ENCODE measurements at places on chromosomes 1 and 21.

DNA sequence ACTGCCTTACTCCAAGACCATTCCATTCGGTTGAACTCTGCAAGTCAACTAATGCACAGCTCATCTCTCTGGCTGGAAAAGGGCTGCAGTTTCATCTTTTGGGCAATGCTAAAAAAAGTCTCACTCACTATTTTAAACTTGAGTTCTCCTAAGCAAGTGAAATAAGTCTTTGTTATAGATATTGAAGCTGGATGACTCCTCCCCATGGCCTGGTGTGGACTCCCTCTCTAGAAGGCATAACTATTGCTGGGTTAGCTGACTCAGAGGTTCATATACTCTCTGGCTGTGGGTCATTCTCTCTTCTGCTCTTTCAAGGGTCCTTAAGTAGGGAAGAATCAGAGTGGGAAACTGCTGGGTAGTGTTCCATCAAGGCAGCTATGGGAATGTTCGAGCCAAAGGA, 88.0 kb downstream of the XCL2 start:
- no peak for DNase-seq

DNA sequence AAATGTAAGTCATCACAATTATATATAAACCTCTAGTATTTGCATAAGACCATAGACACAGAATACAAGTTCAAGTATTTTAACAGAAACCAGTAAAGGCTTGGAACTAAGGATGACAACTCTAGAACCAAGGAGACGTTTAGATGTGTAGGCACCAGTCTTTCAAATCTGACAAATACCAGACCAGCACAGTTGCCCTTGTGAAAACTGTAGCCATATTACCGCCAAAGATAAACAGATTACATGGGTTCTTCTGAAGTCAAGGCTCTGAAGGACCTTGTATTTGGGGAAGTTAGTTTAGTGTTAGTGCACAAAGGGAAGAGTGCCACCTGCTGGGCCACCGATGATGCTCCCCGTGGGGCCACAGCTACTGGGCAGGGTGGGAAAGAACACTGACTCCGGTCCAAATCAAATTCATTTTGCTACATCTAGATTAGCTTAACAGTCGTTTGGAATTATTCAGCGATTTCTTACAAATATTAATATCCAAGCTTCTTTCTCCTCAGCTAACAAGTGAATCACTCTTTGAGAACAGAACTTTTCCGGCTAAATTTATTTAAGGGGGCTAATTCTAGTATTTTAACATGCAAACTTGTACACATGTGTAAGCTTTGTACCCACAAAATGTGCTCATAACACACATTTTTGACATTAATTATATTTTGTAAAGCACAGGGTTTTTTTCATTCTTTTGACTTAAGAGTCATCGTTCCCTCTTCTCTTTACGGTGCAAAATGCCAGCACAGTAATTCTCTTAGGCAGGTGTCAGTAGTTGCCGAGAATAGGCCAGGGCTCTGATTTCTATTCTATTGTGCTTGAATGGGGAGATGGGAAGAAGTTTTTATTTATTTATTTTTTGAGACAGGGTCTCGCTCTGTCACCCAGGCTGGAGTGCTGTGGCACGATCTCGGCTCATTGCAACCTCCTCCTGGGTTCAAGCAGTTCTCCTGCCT, 8.0 kb upstream of the NIBAN1 start:
- peak; percentile 82 for DNase-seq

DNA sequence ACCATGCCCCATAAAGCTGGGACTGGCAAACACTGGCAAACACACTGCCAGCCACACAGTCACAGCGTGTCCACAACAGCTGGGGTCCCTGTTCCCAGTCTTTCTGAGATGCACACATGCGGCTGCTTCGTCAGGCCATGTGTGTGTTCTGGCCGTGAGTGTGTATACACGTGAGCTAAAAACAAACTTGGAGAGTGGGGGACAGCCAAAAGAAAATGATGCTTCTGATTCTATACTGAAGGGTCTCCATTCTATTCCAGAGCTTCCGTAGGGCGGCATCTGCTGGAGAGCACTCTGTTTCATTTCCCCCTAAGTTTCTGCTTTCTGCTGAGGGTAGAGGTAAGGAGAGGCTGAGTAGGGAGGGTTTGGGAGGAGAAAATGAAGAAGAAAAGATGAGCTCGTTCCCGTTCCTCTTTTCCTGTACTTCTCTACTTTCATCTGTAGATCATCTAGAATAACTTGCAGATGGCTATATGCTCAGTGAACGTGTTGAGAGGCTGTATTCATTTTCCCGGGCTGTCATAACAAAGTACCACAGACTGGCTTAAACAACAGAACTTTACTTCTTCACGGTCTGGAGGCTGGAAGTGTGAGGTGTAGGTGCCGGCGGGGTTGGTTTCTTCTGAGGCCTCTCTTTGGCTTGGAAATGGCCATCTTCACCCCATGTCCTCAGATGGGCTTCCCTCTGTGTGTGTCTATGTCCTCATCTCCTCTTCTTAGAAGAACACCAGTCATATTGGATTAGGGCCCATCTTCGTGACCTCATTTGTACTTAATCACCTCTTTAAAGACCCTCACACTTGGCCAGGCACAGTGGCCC, 151.6 kb downstream of the TOMM20 start:
- DNase-seq = no peak

DNA sequence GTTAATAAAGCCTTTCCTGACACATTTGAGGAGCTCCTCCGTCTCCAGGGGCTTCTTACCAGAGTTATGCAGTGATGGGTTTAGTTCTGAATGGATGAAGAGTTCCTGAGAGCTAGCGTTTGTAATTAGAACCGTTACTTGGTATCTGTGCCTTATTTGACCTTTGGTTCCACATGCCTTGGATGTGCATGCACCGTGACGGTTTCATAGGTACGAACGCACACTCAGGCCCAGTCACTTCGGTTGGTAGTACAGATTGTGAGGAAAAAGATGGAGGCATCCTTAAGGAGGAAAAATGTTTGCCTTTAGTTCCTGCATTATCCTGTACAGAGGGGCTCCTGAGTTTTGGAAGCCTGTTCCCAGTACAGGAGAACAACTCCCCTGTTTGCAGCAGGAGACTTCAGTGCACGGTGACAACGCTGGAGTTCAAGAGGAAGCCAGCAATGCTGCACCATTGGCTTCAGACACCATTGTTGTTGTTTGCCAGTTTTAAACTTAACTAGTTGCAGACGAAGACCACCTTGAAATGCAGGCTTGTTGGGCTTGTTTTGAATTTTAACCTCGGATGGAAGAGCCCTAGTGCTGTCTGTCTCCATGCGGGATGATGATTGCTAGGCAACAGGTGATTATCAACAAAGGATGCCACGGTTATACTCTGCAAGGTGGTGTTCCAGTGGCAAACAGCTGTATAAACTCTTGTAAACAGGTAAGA, 8.2 kb downstream of the RBM15 start:
- DNase-seq = peak; percentile 12

GRCh38 chr1:160196143-160196542, 5.8 kb downstream of the CASQ1 start:
- DNase-seq = no peak

GRCh38 chr1:168972887-168973286, 133.6 kb upstream of the ATP1B1 start:
- DNase-seq = no peak

DNA sequence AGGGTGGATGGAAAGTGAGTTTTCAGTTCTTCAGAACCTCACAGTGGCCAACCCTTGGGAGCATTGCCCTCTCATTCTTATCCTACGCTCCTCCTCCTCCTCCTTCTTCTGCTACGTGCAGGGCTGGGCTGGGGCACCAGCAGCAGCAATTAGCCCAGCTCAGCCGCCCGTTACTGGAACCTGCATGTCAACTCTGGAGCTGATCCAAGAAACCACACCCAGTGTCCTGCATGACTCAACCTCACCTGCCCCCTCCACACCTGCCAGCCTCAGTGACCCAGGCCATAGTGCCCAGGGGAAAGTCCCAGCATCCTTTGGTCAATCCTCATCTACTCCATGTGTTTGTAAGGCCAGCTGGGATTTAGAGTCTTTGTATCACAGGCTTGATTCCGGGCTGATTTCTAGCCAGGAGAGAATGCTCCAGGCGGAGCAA, 12.6 kb downstream of the ELF3 start:
- peak; percentile 78 for DNase-seq
